ENCODE measurements at places on chromosomes 11 and 22. TPM values are rescaled to one million over a fixed set of nuclear protein-coding genes. Genes with fewer than 3 reads are reported as not detected.

The CLTCL1 gene
- 14.0 TPM for total RNA-seq

- H3K27ac ChIP-seq = no peak overlapping the region
- H3K4me3 ChIP-seq = no peak overlapping the region
- peaks cover 4% of the 10 kb centered on the region for H3K4me1 ChIP-seq
- DNase-seq = no peak
- H3K36me3 ChIP-seq = peaks cover 3% of the 10 kb centered on the region
Measured at GRCh38 chr11:70225681-70226177, 22.6 kb downstream of the FADD start.

DNA sequence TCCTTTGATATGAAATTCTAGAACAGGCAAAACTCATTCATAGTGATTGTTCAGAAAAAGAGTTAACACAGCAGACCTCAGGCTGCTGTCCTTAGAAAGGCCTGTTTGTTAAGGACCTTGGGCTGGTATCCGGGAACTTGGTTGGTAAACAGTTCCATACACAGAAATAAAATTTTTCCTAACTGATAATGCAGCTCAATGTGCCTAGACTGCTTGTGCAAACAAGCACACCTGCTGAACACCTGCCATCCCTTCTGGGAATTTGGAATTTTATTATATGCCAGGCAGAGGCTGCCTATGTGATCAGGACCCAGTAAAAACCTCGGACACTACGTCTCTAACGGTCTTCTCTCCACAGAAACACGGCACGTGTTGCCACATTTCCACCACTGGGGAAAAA lies 11.5 kb downstream of the THAP12 start:
- no peak for DNase-seq
- no peaks in the 10 kb centered on the region for H3K27me3 ChIP-seq

DNA sequence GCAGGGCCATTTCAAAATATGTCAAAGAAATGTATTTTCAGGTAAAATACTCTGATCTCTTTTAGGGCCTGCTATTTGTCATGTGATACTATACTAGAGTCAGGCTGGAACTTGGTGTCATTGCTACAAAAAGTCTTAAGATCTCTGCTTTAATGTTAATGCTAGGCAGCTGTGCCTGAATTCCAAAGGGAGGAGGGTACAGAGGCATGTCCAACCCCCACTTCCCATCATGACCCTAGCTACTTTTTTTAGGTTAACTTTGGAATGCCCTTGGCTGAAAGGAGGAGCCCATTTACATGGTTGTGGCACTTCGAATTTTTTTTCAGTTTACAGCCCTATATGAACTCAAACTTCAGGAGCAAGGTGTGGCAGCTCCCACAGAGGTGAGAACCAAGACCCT lies 58.1 kb downstream of the OSBP2 start:
- no peaks in the 10 kb centered on the region for H3K36me3 ChIP-seq
- no peak overlapping the region for H3K27ac ChIP-seq
- no peaks in the 10 kb centered on the region for H3K4me1 ChIP-seq

The IL17REL gene
- not detected for total RNA-seq

Measured in endodermal cell (in vitro differentiated cells).